T-helper 9 cell (primary cell): ENCODE measurements at places on chromosomes 2 and 18.

DNA sequence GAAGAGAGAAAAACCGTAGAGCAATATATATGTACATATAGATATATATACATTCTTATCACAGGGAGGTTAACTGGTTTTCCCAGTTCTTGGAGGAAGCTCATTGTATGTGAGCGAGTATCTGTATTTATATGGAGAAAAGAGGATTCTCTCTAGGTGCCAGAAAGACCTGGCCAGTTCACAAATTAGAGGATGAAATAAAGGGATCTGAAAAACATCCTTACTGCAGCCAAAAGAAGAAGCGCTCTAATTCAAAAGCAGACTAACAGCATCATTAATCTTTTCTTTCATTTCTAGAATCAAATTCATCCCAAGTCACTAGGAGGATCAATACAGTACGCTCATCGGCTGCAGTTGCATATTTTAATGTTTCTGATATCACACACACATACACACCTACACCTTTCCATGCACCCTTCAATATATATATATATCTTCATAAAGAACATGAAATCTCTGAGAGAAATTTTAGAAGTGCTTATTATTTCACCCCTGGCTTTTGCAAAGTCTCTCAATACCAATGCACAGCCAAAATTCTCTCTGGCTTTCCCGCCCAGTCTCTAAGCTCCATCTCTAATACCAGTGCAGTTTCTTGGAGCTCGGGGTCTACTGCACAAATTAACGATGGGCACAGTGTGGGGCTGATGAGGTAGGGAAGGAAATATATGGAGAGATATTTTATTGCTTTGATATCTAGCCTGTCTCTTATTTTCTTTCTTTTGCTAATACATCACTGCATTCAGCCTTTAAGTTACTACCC lies 731 bp downstream of the NRXN1 start:
- no peak for DNase-seq

GRCh38 chr2:238060096-238060541 lies 682 bp upstream of the SCLY start:
- no peak for DNase-seq

DNA sequence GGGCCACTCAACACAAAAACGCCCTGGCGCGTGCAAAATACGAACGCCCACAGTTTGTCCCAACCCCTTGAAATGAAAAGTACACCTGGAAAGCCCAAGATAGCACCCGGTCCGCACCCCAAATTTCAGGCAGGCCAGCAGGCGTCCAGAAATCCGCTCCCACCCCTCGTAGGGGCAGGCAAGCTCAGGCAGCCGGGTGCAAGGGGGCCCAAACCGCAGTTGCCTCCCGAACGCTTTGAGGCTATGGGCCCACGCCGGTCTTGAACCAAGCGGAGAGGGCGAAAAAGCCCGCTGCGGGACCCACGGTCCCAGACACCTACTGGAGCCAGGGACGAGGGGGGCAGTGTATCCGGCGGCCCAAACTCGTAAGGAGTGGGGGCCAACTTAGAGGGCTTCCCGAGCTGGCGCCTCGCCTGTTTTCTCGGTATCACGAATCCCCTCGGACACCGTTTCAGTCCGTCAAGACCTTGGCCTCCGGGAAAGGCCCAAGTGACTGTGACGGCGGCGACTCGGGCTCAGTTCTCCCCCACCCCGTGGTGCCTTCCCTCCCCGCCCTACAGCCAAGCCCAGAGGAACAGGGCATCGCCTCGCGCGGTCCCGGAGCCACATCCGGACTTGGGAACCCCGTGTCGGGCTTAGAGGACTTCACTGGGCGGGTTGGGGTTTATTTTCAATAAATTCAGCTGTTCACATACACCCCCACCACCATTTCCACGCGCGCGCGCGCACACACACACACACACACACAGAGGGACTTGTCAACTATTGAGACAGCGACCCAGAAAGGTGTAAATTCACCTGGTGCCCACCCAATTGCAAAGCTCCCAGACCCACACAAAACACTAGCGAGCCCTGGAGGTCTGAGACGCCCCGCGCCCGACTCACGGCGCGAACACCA lies 6.2 kb upstream of the SATB2 start:
- no peak for DNase-seq

GRCh38 chr18:75065251-75066000 lies 143.5 kb downstream of the PTGR3 start:
- no peak for DNase-seq

- no peak for DNase-seq
Measured at GRCh38 chr2:17976871-17977746, 98.6 kb downstream of the KCNS3 start.

GRCh38 chr18:39480494-39481195 lies 1915.0 kb upstream of the CELF4 start:
- no peak for DNase-seq

- DNase-seq: no peak
Measured at GRCh38 chr2:177289824-177290628, 25.5 kb upstream of the NFE2L2 start.

- no peak for DNase-seq
Measured at GRCh38 chr2:173037245-173038120, 38.2 kb upstream of the MAP3K20 start.

GRCh38 chr2:227942021-227942420 lies 70.6 kb downstream of the DAW1 start:
- no peak for DNase-seq

- DNase-seq: no peak
Measured at GRCh38 chr2:183684686-183685085, 560.4 kb downstream of the NUP35 start.

DNA sequence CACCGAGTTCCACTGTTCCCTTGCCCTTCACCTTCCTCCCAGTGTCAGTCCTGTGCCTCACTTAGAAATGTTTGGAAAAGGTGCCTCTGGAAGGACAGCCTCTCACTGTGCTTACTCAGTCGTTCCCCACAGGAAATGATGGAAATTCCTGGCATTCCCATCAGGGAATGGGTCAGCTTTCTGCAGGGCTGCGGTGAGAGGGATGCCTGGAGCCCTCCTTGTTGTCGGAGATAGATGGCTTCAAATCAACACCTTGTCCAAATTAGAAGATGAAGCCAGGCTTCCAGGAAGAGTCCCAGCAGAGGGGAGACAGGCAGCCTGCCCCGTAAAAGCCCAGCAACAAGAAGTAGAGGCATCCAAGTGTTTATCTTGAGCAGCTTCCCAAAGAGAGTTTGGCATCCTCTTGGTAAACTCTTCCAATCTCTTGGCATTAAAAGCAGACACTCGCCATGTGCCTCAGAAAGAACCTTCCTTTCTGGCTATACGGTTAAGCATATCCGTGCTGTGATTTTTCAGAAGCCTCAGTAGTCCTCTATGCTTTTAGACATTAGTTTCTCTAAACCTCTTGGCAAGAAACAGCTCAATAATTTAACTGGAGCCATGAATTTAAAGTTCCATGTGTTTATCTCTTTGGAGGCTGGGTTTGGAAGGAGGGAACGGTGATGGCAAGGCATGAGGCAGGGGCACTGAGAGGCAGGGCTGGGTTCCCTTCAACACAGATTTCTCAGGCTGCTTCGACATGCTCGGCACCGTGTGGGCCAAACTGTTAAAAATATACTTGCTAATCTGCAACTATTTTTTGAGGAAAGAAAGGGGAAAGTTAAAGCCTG lies 25.1 kb downstream of the COLEC12 start:
- no peak for DNase-seq

DNA sequence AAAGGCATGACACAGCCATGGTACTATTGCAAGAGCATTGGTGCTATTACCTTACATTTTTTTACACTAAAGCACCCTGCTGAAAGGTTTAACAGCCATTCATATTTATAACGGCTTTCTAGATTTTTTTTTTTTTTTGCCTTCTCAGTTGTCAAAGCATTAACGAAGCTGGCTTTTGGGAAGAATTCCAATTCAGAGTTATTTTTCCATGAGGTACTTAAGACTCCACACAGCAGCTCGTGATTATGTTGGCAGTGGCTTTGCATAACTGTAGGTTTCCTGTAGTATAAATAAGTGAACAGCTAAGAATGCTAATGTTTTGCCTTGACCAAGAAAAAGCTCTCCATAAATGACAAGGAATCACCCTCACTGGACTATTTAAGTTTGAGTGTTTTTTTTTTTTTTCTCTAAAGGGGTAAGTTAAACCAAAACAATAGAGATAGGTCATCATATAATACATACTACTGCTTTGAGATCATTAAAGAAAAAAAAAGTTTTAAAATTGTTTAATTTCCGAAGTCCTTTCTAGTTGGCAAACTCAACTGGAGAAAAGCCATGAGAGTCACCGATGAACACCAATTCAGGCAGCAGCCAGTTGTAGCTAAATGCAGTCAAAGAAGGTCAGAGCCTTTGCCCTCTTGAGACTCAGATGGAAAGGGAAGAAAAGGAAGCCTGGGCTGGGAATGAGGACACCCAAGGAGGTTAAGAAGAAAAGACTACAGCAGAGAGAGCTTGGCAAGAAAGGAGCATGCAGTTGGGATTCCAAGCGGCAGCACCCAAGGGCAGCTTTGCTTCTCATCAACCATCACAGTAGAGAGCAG lies 187.4 kb upstream of the NCKAP5 start:
- DNase-seq: no peak
